ENCODE measurements at places on chromosomes 16 and 17.

- no peak for DNase-seq
Observed at GRCh38 chr16:65908568-65908967, 457.9 kb upstream of the CDH5 start.

DNA sequence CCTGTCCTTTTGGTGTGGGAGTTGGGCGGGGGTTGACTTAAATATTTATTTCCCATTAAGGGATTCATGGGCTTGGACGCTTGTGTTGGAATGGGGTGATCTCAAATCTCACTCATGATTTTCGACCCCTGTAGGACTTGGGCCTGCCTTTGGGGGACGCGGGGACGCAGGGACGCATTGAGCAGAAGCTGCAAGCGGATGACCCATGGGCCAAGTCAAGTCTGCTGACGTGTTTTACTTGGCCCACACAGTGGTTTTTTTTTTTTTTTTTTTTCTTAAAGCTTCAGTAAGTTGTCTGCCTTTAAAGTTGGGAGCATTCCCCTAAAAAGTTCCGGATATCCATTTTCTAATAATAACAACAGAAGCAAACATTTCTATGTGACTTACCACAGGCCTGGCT, 28.9 kb downstream of the CMIP start:
- no peak for DNase-seq

DNA sequence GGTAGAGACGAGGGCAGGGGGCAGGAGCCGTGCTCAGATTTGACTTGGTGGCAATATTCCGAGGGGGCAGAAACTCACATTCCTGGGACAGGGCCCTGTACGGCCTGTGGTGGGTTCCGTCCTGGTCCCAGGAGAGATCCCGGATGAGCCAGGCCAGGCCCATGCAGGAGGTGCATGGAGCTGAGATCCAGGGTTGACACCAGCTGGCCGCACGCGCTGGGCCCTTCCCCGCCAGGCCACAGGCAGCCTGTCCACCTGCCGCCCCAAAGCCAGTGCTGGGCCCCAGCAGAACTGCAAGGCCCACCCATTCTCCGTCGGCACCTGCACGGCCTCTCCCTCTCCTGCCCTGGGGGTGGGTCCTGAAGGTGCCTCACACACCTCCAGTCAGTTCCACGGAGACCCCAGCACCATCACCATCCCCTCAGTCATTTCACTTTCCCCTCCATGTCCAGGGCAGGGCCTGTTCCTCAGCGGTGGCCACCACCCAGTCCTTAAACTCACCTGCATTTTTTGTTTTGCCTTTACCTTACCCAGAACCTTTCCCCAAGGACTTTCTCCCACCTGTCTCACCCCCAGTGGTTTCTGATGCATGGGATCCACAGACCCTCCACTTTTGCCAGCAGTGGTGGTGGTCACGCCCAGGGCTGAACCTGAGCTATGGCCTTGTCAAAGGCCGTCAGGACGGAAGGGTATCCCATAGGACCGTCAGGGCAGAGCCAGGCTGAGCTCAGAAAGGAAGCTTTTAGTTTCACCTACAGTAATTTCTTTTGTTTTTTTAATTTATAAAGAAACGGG, 25.1 kb upstream of the CDH15 start:
- DNase-seq, result no peak

- no peak for DNase-seq
Observed at GRCh38 chr17:78355701-78356100, 4.2 kb downstream of the SOCS3 start.

DNA sequence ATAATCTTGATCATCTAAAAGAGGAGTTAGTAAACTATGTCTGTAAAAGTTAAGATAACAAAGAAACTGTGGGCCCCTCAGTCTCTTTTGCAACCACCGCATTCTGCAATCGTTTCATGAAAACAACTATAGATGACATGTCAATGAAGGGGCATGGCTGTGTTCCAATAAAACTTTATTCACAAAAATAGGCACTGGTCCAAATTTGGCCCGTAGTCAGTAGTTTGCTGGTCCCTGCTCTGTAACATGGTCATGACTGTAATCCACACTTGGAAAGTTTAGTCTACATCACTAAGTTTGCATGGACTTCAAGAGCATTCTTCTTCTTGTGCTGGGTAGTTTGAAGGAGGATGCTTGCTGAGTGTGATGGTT, 299.3 kb upstream of the PSMD7 start:
- DNase-seq, result no peak

DNA sequence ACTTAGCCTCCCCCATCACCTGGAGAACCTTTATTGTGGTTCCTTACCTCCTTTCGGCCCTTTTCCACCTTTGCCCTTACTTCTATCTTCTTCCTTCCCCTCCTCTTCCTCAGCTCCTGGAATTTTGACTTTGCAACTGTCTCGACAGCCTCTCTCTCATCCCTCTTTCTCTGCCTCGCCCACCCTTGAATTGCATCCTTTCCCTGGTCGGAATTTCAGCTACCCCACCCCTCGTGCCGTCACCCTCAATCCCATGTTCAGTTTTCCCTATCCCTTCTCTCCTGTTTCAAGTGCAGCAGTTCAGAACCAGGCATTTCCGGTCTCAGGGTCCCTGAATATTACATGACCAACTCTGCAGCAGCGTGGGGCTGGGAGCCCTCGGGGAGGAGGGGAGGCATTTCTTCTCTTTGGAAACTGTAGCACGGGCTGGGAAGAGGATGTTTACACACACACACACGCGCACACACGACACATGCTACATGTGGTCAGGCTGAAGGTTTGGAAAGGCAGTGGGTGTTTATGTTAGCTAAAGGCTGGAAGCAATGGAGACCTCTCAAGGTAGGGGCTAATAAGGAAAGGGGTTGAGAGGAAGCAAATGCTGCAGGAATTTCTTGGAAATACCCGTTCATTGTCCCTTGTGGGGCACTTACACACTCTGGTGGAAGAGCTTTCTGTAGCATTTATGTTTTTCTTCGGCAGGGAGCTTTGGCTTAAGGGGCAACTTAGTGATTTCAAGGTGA, 971 bp downstream of the MINK1 start:
- DNase-seq, result no peak

DNA sequence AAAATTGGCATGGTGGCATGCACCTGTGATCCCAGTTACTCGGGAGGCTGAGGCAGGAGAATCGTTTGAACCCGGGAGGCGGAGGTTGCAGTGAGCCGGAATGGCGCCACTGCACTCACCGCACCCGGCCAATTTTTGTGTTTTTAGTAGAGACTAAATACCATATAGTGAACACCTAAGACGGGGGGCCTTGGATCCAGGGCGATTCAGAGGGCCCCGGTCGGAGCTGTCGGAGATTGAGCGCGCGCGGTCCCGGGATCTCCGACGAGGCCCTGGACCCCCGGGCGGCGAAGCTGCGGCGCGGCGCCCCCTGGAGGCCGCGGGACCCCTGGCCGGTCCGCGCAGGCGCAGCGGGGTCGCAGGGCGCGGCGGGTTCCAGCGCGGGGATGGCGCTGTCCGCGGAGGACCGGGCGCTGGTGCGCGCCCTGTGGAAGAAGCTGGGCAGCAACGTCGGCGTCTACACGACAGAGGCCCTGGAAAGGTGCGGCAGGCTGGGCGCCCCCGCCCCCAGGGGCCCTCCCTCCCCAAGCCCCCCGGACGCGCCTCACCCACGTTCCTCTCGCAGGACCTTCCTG, at the start of gene HBQ1:
TSS of gene HBQ1 (plus strand) at position 359 of the 575 bp plus-strand sequence. CDS start at position 387, 28 bp downstream.
- peak; percentile 27 for DNase-seq

GRCh38 chr16:85398050-85398451, 215.1 kb upstream of the GSE1 start:
- no peak for DNase-seq

DNA sequence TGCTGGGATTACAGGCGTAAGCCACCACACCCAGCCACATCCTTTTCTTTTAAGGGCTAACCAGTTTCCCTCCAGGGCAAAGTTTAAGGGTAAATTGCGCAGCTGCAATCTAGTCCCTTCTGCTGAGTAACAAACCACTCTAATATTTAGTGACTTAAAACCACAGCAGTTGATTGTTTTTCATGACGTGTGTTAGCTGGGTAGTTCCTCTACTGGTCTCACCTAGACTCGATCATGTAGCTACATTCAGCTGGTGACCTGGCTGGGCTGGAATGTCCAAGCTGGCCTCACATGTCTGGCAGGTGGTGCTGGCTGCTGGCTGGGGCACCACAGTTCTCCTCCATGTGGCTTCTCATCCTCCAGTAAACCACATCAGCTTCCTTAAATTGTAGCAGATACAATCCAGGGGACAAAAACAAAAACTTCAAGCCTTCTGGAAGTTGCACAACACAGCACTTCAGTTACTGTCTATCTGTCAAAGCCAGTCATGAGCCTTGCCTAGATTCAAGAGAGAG, 75.5 kb downstream of the GPRC5B start:
- no peak for DNase-seq

DNA sequence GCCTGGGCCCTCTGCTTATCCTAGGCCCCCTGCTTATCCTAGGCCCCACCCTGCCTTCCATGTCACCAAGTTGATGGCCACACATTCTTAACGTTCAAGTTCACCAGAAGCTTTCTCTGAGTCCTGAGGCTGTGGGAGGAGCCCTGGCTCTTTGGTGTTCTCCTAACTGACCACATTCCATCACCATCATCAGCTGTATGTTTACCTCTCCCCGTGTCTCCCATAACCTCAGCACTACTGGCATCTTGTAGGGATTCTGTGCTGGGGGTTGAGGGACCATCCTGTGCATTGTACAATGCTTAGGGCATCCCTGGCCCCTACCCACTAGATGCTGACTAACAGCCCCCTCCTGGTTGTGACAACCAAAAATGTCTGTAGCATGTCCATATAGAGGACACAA, 99.3 kb downstream of the NDE1 start:
- DNase-seq, result no peak

DNA sequence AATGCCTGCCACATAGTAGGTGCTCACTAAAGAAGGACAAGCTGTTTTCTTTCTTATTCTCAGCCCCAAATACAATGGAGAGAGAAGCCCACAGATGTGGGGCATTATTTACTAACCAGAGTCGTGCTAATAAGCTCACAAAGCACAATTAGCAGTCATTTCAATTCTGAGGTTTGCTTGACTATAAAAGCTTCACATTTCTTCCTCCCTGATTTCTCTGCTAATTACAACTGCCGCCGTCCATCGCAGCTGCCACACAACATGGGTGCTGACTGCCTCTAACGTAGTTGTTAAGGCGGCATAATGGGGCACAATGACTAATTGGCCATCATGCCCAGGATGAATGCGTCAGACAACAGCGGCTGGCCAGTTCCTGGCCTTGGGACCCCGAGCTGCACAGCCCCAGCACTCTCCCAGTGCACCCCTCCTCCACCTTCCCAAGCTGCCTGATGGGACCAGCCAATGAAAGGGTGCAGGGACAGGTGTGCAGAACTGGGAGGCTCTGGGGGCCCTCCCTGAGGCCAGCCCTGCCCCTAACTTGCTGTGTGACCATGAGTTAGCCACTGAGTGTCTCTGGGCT, 109.2 kb downstream of the CCT6B start:
- DNase-seq, result no peak

DNA sequence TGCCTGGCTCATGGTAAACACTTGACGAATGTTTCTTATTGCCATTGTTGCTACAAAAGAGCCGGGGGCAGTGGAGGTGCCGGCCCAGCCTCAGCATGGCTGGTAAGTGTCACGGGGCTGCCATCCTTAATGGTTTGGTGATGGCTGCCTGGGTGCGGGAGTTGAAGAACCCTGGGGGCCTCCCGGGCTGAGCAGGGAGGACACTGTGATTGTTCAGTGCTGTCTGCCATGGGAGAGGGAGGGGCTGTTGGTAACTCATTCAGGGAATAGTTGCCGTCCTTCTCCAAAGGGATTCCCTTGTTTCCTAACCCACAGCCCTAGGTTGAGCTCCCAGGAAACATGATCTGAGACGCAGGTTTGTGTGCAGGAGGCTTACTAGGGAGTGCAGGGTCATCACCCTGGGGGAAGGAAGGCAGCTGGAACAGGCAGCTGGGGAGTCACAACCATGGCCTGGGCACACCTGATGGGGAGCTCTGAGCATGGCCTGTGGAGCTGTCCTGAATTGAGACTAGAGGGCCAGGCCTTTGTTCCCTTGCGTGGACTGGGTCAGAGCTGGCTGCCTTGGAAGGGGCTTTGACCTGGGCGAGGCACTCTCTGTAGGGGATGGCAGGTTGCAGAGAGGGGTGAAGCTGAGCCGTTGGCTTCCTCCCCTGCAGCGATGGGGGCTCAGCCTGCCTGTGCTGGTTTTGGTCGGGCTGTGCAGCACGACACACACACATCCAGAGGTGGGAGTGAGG, 85.7 kb downstream of the PLCG2 start:
- DNase-seq, result no peak

DNA sequence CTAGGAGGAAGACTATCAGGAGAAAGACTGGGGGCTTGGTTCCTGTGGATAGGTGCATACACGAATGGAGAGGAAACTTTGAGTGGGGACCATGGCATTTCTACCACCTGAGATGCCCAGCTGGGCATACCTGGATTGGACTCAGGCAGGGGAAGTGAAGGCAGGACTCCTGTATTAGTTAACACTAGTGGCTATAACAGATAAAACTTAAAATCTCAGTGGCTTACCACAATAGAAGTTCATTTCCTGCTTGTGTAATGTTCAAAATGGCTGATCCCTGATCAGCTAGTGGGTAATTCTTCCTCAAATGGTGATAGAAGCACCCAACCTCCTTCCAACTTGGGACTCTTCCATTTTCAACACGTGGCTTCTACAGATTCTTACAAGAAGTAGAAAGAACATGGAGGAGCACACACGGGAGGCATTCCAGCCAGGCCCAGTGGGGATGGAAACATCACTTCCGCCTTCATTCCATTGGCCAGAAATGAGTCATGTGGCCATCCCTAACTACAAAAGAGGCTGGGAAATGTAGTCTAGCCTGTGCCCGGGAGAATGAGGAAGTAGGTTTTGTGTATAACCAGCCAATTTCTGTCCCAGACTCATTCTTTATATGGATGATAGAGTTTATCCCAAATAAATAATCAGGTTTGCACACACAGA, 112.1 kb downstream of the UTP18 start:
- DNase-seq, result peak; percentile 48

DNA sequence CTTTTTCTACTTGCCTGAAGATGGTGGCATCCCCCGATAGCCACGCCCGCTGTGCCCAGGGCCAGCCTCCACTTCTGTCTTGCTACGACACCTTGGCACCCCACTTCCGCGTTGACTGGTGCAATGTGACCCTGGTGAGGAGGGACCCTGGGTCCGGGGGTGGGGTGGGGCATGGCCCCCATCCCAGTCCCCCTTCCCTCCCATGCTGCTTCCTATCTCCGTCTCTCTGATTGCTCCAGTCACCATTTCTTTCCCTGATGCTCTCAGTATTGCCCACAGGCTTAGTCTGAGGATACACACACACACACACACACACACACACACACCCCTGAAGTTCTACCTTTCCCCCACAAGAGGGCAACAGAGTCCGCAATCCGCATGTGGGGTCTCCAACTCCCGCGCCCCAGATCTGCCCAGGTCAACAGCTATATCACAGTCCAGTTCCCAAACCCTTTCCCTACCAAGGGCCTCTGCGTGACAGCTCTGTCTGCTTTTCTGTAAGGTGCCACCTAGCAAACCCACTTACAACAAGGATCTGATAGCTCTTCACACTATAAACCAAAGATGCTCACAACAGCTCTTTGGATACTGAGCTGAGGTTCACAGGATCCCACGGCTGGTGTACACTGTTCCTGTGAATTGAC, 3.4 kb downstream of the SGCA start:
- DNase-seq, result peak; percentile 63

- no peak for DNase-seq
Observed at GRCh38 chr16:53741546-53741945, 37.6 kb downstream of the FTO start.

- DNase-seq, result peak; percentile 68
Observed at GRCh38 chr16:67481561-67482232, 740 bp upstream of the ATP6V0D1 start.

Measured in kidney capillary endothelial cell (primary cell).